ENCODE measurements at places on chromosomes 7 and 10.

DNA sequence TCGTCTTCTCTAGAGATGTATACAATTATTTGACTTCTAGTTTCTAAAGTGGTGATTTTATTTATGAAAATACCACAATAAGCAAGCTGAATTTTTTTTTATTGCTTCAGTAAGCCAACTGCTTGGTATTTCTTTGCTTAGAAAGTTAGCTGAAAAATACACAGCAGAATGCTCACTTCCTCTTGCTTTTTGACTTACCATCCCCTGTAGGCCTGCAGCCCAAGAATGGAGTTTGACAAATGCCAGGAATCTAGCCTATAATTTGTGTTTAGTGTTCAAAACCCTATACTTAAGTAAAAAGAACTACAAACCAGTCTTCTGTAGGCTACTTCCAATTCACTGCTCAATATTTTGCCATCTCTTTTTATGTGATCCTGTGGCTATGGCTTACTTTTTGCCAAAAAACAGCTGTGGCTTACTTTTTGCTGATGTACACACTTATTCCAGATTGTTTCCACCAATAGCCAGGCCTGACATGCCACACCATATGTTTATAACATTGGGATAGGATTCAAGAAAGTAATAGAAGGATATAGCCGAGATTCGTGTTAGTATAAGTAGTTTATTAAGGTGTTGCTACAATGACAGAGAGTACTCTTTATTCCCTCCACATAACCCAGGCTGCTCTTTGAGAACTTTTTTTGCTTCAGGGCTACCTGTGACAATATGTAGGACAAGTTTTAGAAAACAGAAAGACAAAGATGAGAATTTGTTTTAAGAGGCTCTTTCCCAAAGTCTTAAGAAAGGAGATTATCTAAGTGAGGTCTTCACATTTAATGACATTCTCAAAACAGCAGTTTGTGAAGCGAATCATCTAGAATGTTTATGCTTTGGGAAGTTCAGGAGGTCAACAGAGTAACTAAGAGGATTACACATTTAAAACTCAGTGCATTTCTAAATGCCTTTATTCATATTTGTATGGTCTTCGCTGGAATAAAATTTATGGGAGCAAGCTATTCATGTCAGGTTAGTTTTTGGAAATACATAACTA is 263.9 kb upstream of the FZD1 start:
- DNase-seq: no peak

- no peak for DNase-seq
Observed at GRCh38 chr7:22588351-22588750, 88.4 kb upstream of the STEAP1B start.

DNA sequence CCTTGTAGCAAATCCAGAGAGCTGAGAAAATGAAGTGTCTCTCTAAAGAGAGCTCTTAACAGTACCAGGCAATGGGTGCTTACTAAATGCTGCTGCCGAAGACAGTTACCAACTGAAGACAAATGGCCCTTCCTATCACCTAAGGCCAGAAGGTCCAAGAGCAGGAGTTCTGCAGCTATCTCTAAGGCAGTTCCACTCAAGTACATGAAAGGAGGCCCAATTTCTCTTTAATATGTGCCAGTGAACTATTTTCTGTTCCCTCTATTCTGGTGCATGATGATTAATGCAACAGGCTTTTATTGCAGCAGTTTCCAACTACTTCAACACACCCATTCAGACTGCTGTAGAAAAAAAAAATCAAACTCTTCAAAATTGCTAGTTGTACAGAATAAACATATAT is 122.5 kb downstream of the SLC25A13 start:
- no peak for DNase-seq

GRCh38 chr7:41313171-41313570 is 389.7 kb downstream of the INHBA start:
- DNase-seq: no peak

- no peak for DNase-seq
Observed at GRCh38 chr7:151736403-151736909, 140.5 kb downstream of the PRKAG2 start.

GRCh38 chr7:123714296-123715080 is 34.3 kb downstream of the WASL start:
- no peak for DNase-seq

- no peak for DNase-seq
Observed at GRCh38 chr7:122303531-122304318, 825 bp downstream of the FEZF1 start.

GRCh38 chr10:74231375-74231774 is 80.4 kb downstream of the ADK start:
- no peak for DNase-seq

- no peak for DNase-seq
Observed at GRCh38 chr7:68678196-68678595, 920.1 kb upstream of the AUTS2 start.

DNA sequence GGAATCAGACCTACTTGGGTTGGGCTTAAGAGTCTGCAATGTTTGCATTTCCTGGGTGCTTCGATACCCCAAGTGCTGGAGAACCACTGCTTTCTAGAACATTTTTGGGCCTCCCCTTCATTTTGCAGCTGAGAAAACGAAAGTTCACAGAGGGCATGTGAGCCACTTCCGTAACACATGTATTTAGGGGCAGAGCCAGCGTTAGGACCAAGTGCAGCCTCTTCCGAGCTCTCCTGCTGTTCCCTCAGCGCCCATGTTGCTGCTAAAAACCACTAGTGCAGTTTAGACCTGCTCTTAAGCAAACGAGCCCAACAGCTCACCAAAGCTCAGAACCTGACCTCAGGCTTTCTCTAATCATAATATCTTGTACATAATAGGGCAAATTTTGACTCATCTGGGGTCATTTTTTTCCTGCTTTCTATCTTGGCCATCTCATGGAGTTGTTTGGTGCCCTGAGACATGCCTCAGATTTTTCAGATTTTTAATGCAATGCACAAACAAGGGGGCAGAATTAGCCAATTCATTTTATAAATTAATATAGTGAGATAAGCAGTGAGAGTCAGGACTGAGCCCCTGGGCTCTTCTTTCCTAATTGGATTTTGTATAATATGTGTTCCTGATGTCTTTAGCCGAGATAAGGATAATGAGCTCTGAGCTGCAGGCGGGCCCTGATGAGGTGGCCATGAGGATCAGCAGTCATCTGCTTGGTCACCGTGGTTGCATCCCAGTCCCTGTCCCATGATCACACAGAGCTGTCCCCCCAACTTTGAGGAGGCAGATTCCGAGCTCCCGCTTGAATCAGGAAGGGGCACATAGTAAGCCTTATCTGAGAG is 12.9 kb downstream of the BAG3 start:
- DNase-seq: no peak

GRCh38 chr7:111198255-111198654 is 107.3 kb downstream of the LRRN3 start:
- no peak for DNase-seq

DNA sequence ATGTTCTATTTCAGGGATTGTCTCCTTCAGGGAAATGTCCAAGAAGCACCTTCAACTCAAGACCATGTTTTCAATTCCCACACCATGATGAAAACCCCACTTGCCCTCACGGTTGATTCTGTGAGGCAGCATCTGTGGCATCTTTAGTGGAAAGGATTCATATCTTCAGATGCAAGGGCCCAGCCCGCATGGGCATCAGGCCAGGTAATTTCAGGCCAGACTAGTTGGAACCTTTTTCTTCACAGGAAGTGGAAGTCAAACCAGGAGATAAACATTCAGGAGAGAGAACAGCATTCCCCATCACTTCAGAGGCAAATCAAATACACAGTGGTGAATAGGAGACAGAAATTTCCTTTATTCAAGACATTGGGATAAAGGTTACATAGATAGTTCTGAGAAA is 88.8 kb downstream of the JCAD start:
- DNase-seq: no peak

DNA sequence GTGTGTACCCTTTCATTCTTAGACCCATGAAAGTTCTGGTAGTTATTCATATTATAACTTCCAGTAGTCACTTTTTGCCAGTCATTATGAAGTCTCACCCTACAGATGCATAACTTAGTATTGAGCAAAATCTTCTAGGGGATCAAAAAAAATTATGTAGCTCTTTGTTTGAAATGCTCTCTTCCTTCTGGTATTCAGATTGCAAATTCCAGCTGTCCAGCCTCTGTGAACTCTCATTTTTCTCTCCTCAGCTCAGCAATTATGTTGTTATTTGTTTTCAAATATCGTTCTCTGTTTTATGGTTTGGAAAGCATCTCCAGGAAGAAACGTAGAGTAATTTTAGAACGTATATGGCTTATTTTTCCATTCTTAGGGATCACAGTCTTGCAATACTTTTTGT is 442.5 kb downstream of the SEMA3D start:
- DNase-seq: no peak

- no peak for DNase-seq
Observed at GRCh38 chr10:70576803-70577517, 25.6 kb downstream of the PRF1 start.

GRCh38 chr7:151017953-151018420 is 6.3 kb downstream of the ATG9B start:
- DNase-seq: peak; percentile 62

- no peak for DNase-seq
Observed at GRCh38 chr10:78760463-78761310, 308.1 kb upstream of the ZMIZ1 start.

DNA sequence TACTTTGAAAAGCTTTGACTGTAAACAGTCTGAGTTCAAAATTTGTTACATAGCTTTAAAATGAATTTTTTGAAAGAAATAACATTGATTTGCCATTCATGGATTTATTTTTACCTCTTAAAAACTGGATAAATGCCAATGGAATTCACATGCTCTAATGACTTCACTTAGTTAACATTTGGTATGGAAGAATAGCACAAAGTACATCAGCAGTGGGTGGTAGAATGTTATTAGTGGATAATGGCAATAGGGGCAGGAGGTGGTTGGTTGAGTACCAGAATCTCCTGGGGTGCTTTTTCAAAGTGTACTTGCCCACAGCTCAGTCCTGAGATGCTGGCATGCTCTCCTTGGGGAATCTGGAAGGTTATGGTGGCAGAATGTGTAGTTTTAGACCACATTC is 4.7 kb downstream of the PPP1R9A start:
- no peak for DNase-seq

GRCh38 chr7:90769036-90769435 is 172.9 kb downstream of the CDK14 start:
- DNase-seq: no peak

DNA sequence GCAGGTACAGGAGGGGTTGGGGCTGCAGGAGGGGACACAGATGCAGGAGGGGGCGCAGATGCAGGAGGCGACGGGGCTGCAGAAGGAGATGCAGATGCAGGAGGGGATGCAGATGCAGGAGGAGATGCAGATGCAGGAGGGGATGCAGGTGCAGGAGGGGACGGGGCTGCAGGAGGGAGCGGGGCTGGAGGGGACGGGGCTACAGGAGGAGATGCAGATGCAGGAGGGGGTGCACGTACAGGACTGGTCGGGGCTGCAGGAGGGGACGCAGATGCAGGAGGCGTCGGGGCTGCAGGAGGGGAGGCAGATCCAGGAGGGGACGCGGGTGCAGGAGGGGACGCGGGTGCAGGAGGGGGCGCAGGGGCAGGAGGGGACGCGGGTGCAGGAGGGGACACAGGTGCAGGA is 66.5 kb downstream of the VWA2 start:
- DNase-seq: no peak

DNA sequence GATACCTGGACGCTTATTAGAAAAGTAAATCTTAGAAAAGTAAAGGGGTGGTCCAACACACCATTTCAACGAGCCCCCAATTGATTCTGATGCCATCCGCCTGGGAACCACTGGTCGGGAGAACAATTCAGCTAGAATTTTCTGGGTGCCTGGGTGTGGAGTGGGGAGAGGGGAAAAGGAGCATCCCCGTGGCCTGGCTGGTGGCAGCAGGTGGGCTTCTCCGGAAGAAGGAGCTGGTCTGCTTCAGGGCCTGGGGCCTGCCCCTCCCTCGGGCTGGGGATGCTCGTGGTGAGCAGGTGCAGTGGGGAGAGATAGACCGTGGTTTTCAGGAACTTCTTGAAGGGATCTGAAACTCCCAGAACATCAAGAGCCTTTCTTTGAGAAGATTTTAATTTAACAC is 39.9 kb upstream of the DUSP5 start:
- no peak for DNase-seq

DNA sequence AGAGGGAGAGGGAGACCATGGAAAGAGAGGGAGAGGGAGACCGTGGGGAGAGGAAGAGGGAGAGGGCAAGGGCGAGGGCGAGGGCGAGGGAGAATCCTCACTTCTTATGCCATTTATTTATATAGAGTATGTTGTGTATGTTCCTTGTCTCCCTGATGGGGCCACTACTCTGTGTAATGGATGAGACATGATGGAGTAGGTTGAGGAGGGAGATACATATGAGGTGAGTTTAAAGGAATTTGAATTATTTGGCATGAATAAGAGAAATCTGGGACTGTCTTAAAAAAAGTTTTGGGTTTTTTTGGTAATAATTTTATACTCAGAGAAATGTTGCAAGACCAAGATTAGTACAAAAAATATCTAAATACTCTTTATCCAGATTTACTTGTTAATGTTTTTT is 20.1 kb downstream of the CCSER2 start:
- DNase-seq: no peak

DNA sequence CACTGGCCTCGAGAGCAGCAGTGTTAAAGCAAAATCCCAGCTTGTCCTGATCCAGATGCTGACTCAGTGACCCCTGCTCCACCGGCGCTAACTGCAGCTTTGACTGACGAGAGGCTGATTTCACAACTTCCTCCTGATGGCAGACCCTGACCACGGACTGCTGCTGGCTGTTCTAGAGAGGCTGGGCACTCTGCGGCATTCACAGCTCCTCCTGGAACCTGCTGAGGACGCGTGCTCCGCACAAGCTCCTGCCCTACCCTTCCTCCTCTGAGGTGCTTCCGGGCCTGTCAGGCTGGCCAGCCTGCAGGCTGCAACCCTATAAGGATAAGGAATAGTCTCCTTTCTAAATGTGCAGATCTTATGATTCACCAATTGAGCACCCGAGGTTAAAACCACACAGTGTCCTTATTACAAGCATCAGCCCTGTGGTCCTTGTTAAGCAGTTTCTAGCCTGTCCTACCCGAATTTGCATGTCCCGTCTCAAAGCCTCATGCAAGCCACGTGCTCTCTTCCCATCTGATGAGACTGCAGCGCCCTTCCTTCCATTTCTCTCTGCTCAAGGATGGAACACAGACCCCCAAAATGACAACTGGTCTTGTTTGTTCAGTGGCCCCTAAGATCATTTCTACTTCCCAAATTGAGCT is 35.5 kb upstream of the NCAPG2 start:
- DNase-seq: no peak

DNA sequence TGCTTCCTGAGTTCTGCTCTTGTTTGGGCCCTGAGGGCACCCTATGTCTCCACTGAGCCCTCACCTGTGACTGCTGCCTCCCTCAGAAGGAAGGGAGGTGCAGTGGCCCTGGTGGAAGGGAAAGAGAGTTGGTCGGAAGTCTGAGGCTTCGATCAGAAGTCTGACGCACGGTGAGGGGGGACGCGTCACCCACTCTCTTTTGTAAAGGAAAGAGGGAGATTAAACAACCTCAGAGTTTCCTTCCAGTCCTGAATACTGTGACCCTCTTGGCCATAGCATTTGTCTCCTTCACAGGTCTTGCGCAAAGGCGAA is 31.4 kb upstream of the TRIM8 start:
- no peak for DNase-seq

GRCh38 chr10:77601488-77601887 is 36.1 kb downstream of the KCNMA1 start:
- no peak for DNase-seq
